ENCODE measurements at places on chromosomes 11 and 22. TPM values are rescaled to one million over a fixed set of nuclear protein-coding genes. Genes with fewer than 3 reads are reported as not detected.
A peak's percentile ranks its signal among the peaks of the same experiment; 100 is the strongest.

DNA sequence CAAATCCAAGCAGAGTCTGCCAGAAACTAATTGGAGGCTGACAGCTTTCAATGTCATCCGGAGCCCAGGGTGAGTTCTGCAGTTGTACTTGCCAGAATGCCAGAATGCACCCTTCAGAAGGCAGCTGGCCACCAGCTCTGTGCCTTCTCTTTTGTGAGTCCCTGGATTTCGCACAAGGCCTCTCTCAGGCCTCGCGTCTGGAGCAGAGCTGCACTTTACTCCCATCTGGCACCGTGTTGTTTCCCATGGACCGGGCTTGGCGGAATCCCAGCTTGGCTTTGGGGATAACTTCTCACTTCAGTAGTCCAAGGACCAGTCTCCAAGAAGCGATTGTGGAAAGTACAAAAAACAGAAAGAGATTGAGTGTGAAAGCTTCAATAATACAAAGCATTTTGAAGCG lies 451.3 kb upstream of the KIRREL3 start:
- peak; percentile 55 for DNase-seq

GRCh38 chr11:85647078-85647477 lies 689 bp upstream of the TMEM126A start:
- DNase-seq, result no peak

DNA sequence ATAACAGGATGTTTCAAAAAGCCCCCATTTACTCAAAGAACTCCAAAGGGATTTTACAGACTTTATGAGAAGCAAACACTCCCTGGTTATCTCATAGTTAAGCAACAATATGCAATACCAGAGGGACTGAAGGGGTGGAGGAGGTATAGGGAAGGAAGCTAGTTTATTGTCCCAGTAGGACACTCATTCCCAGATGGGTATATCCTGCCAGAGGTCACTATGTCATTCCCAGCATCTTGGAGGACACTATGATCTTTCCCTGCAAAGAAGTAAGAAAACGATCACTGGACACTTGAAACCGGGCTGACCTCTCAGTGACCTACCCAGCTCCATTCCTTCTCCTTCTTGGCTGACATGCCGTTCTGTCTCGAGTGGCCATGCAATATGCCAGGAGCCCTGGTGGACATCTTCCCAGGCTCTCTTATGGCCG lies 114.5 kb downstream of the NAT10 start:
- no peak for DNase-seq

DNA sequence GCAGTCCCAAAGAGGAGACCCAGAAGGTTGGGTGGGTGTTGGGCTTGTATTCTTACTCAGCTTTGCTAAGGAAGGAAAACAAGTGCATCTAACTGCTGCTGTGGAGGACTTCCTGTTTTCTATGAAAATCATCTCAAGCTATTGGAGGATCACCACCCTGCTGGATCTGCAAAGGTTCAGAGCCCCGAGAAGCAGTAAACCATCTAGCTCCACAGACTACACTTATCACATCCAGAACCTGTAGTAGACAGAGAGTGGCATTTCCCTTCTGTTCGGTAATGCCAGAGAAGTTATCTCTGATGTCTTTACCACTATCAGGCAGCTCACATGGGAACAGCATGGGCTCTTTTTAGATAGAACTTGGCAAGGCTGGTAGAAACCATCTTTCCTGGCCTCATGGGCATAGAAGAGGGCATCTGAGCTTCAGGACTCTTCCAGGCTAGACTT lies 21.7 kb downstream of the KCNJ1 start:
- no peak for DNase-seq

GRCh38 chr11:78399136-78399535 lies 18.5 kb downstream of the GAB2 start:
- no peak for DNase-seq

DNA sequence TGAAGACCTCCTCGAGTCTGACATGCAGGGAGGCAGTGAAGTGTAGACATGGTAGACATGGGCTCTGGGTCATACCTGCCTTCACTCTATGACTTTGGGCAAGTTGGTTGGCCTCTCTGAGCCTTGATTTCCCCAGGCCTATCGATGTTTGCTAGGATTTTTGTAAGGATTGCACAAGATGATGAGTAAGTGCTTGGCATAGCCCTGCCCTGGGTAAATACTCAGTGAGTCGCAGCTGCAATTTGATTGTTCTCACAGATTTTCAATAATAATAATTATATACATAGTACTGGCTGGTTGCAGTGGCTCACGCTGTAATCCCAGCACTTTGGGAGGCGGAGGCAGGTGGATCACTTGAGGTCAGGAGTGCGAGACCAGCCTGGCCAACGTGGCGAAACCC lies 18.1 kb downstream of the MCM5 start:
- DNase-seq, result no peak

MYEOV gene
- total RNA-seq, result not detected

INS gene
- total RNA-seq, result not detected

MOV10L1 gene
- 2.9 TPM for total RNA-seq

KRTAP5-10 gene
- total RNA-seq, result not detected

HMGXB4 gene
- total RNA-seq, result 25.2 TPM

PATL1 gene
- total RNA-seq, result 23.2 TPM

AIFM3 gene
- total RNA-seq, result 57.2 TPM

ANGPTL5 gene
- total RNA-seq, result not detected

ANO1 gene
- 5.4 TPM for total RNA-seq

Measured in dorsolateral prefrontal cortex (tissue), 122 donors.